ENCODE measurements at places on chromosomes 2 and 18.

DNA sequence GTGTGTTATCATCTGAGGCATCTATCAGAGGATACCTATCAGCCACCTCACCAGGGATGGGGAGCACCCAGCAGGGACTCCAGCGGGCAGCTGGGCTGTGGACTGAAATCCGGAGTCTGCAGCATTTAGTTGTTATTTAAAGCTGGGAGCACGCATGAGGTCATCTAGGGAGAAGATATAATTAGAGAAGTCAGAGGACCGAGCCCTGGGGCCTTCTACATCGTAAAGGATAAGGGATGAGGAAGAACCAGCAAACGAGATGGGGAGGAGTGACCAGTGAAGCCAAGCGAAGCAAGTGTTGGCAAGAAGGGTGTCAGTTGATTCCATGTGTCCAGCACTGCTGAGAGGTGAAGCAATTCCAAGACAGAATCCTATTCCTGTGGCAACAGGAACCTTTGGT lies 70.3 kb downstream of the STEAP3 start:
- DNase-seq: no peak

- DNase-seq: no peak
Observed at GRCh38 chr2:180987146-180987545, 6.7 kb downstream of the UBE2E3 start.

- no peak for DNase-seq
Observed at GRCh38 chr18:67428805-67429204, 87.7 kb downstream of the DSEL start.

- DNase-seq: no peak
Observed at GRCh38 chr2:109108740-109109139, 20.3 kb upstream of the SH3RF3 start.

DNA sequence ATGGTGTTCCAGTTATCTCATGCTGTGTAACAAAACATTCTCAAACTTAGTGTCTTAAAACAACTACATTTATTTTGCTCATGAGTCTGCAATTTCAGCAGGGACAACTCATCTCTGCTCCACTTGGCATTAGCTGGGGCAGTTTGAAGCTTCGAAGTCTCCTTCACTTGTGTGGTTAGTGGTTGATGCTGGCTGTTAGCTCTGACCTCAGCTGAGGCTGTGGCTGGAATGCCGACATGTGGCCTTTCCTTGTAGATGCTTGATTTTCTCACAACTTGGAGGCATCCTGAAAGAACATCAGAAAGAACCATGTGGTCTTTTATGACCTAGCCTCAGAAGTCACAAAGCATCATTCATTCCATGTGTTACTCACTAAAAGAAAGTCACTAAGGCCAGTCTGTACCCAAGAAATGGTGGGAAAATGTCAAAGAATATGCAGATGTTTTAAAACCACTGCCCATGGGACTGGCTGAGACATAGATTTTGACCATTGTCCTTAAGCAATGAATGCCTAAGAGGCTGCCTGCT lies 3.8 kb upstream of the TMSB10 start:
- no peak for DNase-seq

DNA sequence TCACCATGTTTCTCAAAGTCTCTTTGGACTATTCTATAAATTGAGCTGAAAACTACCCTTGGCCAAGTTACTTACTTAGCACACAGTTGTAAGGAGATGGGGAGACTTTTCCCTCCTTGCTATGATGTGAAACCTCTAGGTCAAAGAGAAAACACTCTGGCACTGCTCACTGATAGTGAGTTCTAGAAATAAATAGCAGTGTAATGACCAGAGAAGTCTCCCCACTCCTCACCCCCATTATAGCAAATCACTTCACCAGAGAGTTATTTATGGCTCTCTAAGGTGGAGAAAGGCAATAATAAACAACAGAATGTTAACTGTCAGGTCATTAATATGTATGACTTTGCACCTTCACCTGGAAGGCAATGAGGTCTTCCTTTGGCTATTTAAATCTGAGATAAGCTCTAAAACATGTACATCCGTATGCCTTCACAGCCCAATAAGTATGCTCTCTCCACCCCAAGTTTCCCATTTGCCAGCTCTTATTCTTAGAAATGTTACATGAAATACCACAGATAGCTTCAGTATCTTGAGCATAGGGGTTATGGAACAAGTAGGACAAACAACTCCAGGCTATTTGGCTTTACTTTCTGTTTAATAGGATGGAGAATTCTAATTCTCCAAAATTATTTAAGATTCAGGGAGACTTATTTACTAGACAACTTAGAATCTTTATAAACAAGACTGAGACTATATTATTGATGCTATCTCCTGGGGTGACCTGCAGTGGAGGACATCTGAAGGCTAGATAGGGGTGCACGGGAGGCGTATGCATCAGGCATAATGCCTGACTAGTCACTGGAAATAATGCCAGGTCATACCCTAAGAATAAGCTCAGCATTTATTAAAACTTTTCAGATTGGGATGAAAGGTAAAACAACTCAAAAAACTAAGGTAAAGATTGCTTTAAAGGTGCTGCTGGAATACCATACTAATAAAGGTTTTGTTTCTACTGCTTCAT lies 65.3 kb upstream of the DTNB start:
- no peak for DNase-seq

- DNase-seq: no peak
Observed at GRCh38 chr2:95296011-95296410, 1.1 kb upstream of the KCNIP3 start.

DNA sequence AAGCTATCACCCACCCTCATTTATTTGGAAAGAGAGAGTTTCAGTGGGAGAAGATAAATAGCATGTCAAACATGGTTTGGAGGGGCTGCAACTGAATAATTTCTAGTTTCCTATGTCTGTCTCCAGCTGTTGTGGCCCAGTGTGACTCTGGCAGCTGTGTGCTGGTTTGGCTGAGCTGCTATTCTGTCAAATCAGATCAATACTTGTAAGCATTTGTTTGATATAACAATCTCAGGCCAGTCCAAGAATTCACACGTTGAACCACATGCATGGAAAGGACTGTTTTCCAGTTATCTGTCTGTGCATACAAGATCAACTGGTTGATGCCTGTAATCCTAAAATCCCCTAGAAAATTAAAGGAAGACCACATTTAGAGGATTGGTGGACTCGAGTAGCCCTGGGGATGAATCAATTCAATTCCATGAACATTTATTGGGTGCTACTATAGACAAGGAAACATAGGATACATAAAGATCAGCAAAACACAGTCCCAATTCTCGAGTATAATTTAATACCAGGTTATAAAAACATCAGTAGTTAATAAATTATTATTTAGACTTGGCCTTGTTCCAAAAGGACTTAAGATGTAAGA lies 209.0 kb upstream of the PARD3B start:
- DNase-seq: no peak

DNA sequence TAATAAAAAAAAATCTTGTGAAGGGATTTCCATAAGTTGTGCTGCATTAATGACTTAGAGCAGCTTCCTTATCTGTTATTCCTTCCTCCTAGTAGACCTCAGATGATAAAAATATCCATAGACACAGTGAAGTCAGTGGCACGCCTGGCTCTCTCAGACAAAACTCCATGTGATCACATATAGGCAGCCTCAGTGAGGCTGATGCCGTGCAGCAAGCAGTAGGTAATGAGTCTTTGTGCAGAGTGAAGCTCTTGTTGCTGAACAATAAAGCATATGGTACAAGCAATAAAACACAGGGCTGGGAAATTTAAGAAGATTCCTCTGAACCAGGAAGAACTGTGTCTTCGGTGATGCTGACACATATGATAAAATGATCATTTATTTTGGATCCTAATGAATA lies 102.7 kb downstream of the CSRNP3 start:
- no peak for DNase-seq

GRCh38 chr2:175228179-175228578 lies 46.7 kb upstream of the ATP5MC3 start:
- DNase-seq: no peak

All from stimulated activated CD8-positive, alpha-beta memory T cell treated with anti-CD3 and anti-CD28 coated beads, Interleukin-2, amount 100 ng/mL, for 48 hours (primary cell).